ENCODE measurements at places on chromosomes 3 and 15. TPM values are rescaled to one million over a fixed set of nuclear protein-coding genes. Genes with fewer than 3 reads are reported as not detected.

Gene PXYLP1
- 9.3 TPM for polyA plus RNA-seq

Gene SLC51B
- polyA plus RNA-seq = not detected

Gene TIGIT
- polyA plus RNA-seq = 0.07 TPM

Gene MYL3
- polyA plus RNA-seq = 1.0 TPM

DNA sequence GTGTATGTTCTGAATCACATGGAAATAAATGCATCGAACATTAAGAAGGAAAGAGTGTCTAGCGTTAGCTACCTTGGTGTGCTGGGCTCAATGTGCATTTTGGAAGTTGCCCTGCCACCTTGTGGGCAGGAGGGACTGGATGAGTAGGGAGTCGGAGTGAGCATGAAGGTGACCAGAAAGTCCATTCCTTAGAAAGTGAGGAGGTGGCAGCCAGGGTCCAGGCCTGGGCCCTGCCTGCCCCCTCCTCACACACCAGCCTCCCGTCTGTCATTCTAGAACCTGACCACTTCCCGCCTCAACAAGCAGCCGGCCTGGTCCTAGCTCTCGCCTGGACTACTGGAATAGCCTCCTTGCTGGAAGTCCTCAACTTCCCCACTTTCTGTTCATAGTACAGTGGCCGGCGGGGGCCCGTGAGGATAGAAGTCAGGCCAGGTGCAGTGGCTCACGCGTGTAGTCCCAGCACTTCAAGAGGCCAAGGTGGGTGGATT, 10.2 kb upstream of the GATA2 start:
- H3K4me3 ChIP-seq = no peak overlapping the region
- H3K27me3 ChIP-seq = peaks cover 18% of the 10 kb centered on the region
- no peak overlapping the region for H3K27ac ChIP-seq

DNA sequence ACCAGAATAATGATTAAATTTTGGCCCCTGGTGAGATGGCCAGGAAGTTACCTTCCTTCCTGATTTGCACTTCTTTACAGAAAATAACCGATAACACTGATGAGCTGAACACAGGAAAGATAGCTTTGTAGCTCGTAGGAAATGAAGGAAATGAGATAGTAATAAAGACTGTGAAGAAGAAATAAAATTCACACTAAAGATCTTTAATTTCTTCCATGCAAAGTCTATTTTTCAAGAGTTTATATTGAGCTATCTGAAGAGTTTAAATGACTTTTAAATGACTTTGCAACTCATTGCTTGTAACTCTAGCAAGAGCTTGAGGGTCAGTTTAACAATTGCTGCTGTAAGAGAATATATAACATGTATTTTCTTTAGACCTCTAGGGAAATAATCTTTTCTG, 543.0 kb downstream of the UNC13C start:
- no peak overlapping the region for H3K27ac ChIP-seq
- H3K36me3 ChIP-seq = no peaks in the 10 kb centered on the region
- H3K4me1 ChIP-seq = peaks cover 7% of the 10 kb centered on the region

DNA sequence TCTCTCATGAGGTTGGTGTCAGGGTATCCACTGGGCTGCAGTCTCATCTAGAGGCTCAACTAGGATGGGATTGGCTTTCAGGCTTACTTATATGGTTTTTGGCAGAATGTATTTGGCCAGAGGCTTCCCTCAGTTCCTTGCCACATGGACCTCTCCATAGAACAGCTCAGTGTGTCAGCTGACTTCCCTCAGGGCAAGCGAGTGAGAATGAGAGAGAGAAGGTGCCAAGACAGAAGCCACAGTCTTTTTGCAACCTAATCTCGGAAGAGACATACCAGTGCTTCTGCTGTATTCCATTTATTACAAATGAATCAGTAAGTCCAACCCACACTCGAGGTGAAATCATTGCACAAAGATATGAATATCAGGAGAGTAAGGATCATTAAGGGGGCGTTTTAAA, 129.2 kb downstream of the CCNL1 start:
- no peaks in the 10 kb centered on the region for H3K27me3 ChIP-seq
- H3K27ac ChIP-seq = no peak overlapping the region
- no peaks in the 10 kb centered on the region for H3K4me1 ChIP-seq
- no peaks in the 10 kb centered on the region for H3K36me3 ChIP-seq

DNA sequence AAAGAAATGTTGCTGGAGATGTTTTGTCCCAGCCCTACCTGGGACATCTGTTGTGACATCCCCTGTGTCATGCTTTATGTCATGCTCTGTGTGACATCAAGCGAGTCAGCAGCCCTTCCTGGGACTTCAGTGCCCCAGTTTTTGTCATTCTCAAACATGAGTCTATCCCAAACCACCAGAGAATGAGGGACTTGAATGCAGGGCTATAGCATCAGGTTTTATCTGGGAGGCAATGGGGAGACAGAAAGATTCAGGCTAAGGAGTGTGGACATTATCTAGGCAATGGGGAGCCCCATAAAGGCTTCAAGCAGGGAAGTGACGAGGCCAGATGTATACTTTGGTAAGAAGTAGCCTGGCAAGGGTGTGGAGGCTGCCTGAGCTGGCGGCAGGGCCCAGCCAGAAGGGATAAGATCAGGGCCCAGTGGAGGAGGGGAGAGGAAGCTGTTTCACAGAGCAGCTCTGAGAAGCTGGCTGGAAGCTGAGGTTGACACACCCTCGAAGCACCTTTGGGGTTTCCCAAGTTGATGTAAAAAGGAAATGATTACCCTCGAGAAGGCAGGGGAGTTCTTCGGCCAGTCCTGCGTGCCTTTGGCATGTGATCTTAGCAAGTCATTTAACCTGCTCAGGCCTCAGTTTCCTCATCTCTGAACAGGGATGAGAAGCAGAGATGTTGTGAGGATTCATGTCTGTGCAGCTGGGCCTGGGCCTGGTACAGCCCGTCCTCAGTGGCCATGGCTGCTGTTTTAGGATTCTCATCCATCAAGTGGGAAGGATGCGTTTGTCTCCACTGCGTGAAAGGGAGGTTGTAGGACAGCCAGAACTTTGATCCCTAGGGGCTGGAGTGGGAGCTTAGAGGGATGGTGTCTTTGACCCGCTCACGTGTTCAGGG, 34.3 kb downstream of the IRAK2 start:
- H3K4me3 ChIP-seq = no peak overlapping the region
- H3K27me3 ChIP-seq = no peaks in the 10 kb centered on the region
- 0 out of 2 replicates have a peak, but pooled peaks cover 7% of the 10 kb centered on the region for H3K4me1 ChIP-seq
- no peaks in the 10 kb centered on the region for H3K36me3 ChIP-seq
- DNase-seq = no peak
- H3K27ac ChIP-seq = no peak overlapping the region

- peak within 1 kb of the TSS; percentile 98 for H3K4me3 ChIP-seq
- H3K36me3 ChIP-seq = peaks cover 12% of the 10 kb centered on the region
- H3K27ac ChIP-seq = no peak within 1 kb of the TSS
- peak; percentile 88 for DNase-seq
These were observed at the start of gene ZKSCAN7 for GRCh38 chr3:44554626-44555592. ZKSCAN7 (plus strand) TSS chr3:44555193; CDS start chr3:44557048, 1,855 bp downstream.

- no peak for DNase-seq
- peak overlapping the region; percentile 67 for H3K4me3 ChIP-seq
These were observed 308.5 kb upstream of the ARRDC4 start for GRCh38 chr15:97652041-97652440.
